ENCODE measurements at places on chromosomes 4 and X.

GRCh38 chr4:113288696-113289095 is 239.2 kb downstream of the ANK2 start:
- DNase-seq = no peak

- no peak for DNase-seq
These were observed 403 bp downstream of the PHOX2B start for GRCh38 chr4:41748074-41748570.

DNA sequence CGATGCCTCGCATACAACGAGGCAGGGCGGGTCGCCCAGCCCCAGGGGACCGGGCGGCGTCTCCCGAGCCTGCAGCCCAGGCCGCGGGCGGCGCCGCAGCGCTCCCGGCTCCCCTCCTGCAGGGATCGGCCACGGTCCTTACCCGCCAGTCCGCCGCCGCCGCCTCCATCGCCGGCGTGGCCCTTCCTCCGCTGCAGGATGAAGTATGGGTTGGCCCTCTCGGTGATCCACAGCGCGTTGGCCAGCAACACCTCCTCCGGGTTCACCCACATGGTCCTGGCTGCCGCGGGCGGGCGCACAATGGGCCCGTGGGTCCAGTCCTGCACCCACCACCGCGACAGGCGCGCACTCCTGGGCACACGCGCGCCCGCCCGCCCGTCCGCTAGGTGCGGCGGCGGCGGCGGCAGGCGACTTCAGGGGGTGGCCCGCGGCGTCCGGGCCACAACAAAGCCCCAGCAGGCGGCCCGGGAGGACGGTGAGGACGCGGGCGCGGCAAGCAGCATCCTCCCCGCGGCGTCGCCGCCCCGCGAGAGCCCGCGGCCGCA is 339 bp downstream of the TBC1D9 start:
- DNase-seq = peak; percentile 78

DNA sequence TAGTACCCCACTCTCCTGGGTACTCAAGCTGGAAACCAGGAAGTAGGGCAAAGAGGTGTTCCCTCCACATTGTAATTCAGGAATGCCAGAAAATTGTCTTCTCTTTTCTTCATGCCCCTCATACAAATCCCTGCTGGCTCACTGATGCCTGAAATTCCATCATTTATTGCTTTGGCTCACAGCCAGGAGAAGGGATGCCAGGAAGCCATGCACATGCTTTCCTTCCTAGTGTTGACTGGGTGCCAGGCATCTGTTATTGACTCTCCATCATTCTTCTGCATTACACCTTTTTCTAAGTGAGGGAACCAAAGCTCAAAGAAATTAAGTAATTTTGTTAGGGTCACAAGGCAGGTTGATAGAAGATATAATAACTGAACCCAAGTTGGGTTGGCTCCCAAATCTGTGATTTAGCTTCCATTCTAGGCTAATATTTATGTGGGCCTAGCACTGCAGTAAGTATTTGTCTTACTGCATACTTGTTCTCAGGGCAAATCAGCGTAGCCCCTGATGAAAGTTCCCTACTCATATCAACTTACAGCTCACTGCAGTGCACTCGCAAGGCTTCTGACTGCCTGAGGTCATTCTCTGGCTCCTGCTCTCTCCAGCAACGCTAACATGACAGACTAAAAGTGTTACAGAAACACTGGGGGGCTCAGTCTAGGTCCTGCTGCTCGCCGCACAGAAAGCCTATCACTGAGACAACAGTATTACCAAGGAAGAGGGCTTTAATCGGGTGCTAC is 89.0 kb downstream of the TRAPPC11 start:
- peak; percentile 29 for DNase-seq

- no peak for DNase-seq
These were observed 8.9 kb downstream of the JADE1 start for GRCh38 chr4:128818442-128818841.

DNA sequence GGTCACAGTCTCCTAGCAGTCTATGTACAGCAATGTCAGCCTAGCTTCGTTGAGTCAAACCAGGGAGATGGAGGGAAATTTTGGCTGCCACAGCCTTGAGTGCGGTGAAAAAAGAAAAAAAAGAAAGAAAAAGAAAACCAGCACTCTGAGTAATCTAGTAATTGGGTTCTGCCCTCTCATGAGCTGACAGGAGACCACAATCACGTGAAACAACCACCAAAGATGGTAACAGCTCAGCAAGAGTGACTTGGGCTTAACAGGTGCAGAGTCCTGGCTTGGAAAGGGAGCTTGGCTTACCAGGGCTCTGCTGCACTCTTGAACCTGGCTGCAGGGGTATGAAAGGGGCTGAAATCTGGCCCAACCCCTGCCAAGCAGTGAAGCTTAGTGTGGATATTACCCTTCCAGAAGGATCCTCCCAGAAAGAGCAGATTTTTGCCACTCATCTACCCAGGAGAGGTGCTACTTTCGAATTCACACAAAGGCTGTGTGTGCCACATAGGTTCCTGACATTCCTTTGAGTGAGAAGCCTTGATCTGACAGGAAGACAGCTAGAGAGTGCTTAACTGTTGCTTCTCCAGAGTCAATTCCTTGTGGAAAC is 350.3 kb downstream of the PTTG2 start:
- no peak for DNase-seq
